Ovary (tissue), 10 donors: ENCODE measurements at places on chromosomes 1 and 21.

GRCh38 chr1:67165468-67166041 lies 699 bp upstream of the IL23R start:
- no peak for DNase-seq

DNA sequence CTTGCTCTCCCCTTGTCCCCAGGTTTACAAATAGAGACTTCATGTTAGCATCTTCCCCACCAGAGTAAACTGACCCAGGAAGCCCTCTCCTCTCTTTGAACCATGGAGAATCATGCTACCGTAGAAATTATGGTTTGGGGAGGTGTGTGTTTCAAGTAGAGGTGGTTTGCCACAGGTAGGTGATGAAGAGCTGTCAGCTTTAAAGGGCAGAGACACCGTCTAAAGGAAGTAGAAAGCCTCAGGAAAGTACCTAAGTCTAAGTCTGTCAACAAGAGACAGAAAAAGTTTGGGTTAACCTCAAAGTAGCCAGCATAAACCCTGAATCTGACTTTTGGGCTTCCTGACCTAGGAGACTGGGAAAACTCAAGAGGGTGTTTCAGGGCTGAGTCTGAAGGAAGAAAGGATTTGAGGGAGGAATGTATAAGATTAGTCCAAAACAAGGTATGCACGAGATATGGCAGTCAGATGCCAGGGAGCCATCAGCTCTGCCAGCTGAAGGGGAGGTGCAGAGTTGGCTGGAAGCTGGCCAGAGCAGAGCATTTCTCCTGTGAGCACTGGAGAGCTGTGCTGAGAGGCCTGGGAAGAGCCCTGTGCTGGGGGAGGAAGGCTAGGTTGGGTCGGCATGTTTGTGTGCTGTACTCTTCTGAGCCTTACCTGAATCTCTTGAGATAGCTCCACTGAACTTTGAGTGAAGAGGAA lies 14.3 kb downstream of the ADAMTSL4 start:
- DNase-seq, result peak; percentile 72

GRCh38 chr1:98426092-98426491 lies 235.4 kb upstream of the SNX7 start:
- no peak for DNase-seq

DNA sequence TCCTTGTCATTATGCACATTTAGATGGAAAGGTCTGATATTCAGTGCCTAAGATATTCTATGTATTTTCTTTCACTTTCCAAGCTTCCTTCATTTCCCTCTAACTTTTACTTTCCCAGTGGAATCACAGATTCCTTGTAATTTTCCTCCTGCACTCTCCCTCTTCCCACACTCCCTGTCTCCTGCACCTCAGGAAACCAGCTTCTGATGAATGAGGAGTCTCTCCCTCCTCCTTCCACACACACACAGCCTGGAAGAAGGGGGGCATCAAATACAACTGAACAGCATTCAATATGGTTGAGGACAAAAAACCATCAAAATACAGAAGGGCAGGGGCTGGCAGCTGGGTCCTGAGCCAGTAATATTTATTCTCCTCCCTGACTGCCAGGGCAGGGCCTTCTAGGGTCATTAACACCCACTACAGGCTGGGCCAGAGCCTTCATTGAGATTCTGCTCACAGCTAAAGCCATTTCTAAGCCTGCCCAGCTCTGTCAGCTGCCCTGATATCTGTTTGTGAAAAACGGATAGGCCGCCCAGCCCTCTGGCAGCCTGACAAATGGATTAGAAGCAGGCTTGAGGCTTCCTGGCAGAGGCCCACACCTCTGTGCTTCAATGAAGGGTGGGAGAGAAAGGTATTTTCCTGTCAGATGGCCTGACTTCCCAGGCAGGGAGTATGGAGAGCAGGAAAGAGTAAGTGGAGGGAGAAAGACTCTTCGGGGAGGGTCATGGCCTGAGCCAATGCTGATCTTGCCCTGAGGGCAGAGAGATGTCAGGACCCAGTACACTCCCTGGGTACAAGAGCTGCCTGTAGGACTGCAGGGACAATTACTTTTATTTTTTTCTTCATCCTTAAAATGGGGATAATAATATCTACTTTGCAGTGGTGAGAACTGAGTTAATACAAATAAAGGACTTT lies 138.9 kb upstream of the SPATA6 start:
- no peak for DNase-seq

- no peak for DNase-seq
Measured at GRCh38 chr1:227169343-227169742, 148.9 kb downstream of the CDC42BPA start.

DNA sequence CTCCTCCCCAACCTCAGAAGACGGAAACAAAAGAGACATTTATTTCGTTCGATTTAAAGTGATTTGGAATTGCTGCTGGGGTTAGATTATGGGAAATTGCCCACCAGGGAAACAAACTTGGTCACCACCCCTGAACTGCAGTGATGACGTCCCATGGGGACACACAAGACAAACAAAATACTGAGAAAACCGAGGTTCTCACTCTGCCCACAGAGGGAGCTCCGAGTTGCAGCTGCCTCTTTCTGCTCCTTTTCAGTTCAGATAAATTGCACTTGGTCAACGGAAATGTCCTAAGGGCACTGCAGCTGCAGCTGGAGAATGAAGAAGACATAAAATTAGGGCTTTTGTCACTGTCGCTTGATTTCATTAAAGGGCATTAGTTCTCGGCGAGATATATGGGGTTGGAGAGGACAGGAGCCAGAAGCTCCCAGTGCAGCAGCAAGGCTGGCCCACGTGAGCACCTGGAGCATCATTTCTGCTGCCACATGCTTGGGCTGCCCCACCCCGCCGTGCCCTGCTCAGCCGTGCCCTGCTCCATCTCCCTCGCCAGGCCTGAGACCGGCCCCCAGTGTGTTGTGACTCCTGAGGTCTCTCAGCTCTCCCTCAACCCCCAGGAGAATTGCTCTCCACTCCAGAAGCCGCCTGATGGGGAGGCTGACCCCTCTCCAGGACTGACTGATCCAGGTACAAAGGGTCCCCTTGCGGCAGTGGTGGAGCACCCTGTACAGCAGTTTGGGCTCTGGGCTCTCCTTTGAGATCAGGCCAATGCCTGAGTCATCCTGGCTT lies 231.7 kb upstream of the AJAP1 start:
- no peak for DNase-seq

- no peak for DNase-seq
Measured at GRCh38 chr1:26538480-26539412, 9.2 kb downstream of the RPS6KA1 start.

GRCh38 chr1:64856553-64856952 lies 109.8 kb downstream of the JAK1 start:
- DNase-seq, result peak; percentile 35

DNA sequence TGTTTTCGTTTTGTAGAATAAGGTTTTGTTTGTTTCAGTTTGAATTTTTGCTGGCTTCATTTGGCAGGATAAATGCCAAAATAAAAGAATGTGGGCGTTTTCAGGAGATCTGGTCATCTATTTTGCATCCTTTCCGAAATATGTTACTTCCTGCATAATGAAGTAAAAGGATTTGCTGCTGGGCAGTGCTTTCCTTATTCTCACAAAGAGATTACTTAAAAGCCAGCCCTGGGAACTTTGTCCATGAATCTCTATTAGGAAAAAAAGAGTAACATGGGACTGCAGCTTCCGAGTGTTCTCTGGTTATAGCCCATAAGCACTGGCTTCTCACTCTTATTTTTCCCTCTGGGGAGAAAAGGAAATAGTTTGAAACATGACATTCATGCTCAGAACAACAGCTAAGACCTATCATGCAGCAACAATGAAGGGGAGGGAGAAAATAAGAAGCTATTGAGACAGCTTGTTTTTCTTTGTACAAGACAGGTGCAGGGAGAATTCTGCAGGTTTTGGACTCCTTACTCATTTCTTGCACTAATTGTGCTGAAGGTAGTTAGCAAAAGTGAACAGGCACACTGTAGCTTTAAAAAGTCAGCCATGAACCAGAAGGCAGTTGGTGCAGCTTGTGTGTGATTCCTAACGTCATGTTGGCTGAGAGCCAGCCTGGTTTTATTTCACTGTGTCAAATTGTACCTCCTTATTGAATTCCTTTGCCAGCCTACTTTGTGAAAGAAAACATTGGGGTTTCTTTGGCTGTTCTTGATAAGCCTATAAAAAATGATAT lies at the start of gene SAMD13:
SAMD13 (plus strand) TSS at position 705 of the 781 bp plus-strand sequence. CDS start 1,527 bp downstream, outside the sequence.
- no peak for DNase-seq

DNA sequence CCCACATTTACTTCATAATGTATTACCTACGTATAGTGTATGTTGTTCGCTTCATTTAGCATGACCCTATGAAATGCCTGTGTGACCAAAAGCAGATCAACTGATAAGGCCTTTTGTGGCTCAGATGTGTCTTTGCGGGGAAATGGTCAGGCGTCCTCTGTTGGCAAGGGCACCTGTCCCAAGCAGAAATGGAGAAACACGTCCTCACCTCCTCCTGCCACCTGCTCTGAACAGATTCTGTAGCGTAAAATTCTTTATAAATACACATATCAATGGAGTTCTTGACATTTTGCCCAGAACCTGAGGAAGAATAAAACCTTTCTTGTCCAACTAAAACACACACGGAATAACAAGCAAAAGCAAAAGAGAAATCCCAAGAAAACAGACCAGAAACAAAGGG lies 417.9 kb downstream of the KIF26B start:
- DNase-seq, result no peak

GRCh38 chr1:40820251-40820797 lies 36.7 kb downstream of the KCNQ4 start:
- DNase-seq, result no peak

DNA sequence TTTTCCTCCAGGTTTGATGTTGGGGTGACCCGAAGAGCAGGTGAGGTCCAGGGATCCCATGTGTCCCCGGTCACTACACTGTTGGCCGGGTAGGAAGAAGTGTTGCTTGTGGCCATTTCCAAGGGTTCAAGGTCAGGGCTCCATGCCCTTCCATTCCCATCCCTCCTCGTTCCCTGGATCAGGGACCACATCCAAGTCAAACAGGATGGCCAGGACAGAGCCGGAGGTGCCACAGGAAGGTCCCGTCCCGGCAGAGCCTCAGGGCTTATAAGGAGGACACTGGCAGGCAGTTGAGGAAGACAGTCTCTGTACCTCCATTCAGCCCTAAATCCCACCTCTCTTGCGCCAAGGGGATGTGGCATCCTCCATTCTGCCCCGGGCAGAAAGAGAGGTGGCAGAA lies 22.0 kb upstream of the FAM131C start:
- no peak for DNase-seq
